ENCODE measurements at places on chromosomes 7 and 10. TPM values are rescaled to one million over a fixed set of nuclear protein-coding genes. Genes with fewer than 3 reads are reported as not detected.

DNA sequence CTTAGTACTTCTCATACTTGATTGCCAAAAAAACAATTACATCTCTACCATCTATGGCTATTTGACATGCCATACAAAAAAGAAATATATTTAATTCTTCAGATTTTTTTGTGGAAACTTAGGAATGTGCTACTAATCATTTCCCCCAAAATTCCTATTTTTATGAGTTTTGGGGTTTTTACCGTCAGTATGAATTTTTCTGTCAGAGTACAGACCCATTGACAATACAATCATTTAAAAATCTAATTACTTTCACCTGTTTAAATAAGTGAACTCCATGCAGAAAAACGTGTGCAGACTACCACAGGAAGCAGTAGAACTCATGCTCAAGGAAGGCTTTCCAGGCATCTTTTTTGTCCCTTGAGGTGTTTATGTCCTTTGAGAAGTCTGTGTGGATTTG is 48.8 kb upstream of the FOXP2 start:
- no peak for DNase-seq

GRCh38 chr7:141133646-141134045 is 59.8 kb downstream of the TMEM178B start:
- no peak for DNase-seq

- DNase-seq, result no peak
Observed at GRCh38 chr7:17406738-17407137, 108.3 kb downstream of the AHR start.

Gene BLNK
- total RNA-seq, result 0.10 TPM
